CD8-positive, alpha-beta memory T cell (primary cell): ENCODE measurements at places on chromosomes 7 and 10.

GRCh38 chr7:4724648-4725013 lies 42.5 kb downstream of the FOXK1 start:
- no peak for DNase-seq

- no peak for DNase-seq
Observed at GRCh38 chr7:129535896-129536295, 33.6 kb downstream of the SMKR1 start.

DNA sequence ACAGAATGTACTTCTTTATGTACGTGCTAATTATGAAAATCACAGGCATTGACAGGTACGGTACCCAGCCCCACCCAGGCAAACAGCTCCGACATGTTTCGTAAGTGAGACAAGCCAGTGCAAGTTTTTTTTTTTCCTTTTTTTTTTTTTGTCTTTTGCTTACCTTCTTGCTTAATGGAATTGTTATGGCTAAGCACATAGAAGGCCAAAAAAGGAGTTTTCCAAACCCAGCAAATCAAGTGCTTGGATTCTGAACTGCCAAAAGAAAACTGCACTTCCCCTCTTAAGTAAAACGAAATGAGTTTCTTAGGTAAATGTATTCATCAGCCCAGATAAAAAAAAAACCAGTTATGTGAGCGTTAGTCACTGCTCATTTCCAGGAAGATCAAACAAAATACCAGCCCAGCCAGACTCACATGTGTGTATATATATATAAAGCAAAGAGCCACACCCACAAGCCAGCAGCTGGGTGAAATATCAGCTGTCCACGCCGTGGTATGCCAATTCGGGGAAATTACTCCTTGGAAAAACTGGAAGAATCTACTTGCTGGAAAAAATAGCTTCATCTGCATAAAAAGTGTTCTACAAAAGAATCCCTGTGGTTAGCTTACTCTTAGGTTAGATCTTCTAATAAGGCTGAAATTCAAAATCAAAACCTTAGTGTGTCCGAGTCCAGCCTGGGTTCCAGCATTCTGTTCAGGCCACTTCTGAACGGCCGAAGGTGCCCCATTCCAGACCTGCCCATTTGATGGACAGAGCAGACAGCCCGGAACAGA lies 8.0 kb downstream of the KLF6 start:
- peak; percentile 59 for DNase-seq

DNA sequence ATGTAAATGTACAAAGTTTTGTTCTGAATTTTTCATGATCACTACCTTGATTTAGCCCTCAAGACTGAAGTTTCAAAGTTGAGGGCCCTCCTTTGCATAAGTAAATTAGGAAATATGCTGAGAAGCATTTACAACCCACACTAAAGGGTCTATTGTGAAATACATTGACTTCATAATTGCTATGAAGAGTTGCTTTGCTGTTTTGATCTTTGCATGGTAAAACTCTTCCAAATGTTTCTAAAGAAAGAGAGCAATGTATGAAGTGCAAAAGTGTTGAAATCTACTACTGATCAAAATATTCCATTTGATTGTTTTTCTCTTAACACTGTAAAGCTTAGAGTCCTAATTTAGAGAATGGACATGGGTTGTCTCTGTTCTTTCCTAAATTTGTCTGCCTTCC lies 77.2 kb downstream of the C7orf25 start:
- DNase-seq = no peak

GRCh38 chr10:128287921-128288320 lies 161.7 kb upstream of the MKI67 start:
- no peak for DNase-seq

DNA sequence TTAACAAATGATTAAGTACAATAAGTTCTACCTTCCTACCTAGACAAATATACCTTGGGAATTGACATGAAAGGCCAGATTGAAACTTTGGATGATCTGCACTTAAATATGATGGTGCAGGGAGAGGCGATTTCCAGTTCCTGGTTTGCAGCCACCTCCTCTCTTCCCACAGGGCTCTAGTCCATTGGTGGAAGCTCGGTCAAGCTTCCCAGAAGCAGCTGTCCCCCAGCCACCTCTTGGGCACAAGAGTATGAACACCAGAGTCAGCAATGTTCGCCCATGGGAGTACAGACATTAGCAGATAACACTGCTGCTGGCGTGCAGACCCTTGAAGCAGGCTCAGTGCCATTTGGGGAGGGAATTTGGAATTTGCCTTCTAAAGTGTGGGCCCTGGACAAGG lies 1.5 kb upstream of the CPVL start:
- DNase-seq = no peak

DNA sequence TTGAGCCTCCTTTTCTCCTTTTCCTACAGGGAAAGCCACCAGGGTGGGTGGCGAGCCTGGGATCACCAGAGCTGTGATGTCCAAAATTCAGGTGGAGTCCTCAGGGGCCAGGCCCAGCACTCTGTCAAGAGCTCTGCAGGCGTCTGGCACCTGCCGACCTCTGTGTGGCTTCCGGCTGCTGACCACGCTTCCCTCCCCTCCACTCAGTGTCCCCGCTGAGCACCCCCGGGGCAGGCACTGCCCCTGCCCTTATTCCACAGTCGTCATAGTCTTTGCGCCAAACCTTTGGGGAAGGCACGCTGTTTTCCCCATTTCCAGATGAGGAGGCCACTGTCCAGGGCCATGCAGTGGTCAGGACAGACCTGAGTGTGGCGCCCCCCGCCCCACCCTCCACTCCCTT lies 7.5 kb downstream of the MTG1 start:
- no peak for DNase-seq
